ENCODE measurements at places on chromosomes 3 and 15.

- no peak for DNase-seq
These were observed 3.2 kb downstream of the DUOX1 start for GRCh38 chr15:45132844-45133560.

- no peak for DNase-seq
These were observed 836.5 kb downstream of the PDCD6IP start for GRCh38 chr3:34634939-34635338.

- no peak for DNase-seq
These were observed 1.0 kb upstream of the HTR3D start for GRCh38 chr3:184030536-184030935.

GRCh38 chr15:49610157-49610918, 10.3 kb downstream of the FAM227B start:
- DNase-seq, result no peak

DNA sequence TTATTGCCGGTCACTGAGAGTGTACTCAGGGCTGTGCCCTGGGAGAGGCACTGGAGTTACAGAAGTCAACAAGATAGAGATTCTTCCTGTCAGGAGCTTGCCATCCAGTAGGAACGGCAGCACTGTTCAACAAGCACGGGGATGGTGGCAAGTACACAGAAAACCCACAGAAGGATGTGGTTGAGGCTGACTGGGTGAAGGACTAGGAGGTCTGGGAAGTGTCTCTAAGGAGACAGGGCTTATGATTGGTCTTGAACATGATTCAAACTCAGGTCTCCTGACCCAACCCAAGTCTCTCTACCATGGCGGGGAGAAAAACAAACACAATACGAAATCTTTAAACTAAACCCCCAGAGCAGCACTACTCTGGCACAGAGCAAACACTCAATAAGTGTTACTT, 37.6 kb downstream of the ERICH6 start:
- no peak for DNase-seq

DNA sequence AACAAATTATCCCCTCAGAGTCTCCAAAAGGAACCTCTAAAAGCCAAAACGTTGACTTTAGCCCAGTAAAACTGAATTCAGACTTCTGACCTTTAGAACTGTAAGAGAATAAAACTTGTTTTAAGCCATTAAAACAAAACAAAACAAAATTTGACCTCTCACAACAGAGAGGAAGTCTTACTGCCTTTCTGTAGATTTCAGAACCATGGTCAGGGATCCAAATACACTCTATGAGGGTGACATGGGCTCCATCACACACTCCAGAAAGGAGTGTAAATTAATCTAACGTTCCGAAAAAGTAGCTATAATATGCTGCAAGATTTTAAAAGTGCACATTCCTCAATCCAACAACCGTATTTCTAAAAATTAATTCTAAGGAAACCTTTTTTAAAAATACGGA, 19.2 kb upstream of the RPL14 start:
- DNase-seq, result no peak

GRCh38 chr3:157104928-157105652, 54.9 kb downstream of the CCNL1 start:
- no peak for DNase-seq

DNA sequence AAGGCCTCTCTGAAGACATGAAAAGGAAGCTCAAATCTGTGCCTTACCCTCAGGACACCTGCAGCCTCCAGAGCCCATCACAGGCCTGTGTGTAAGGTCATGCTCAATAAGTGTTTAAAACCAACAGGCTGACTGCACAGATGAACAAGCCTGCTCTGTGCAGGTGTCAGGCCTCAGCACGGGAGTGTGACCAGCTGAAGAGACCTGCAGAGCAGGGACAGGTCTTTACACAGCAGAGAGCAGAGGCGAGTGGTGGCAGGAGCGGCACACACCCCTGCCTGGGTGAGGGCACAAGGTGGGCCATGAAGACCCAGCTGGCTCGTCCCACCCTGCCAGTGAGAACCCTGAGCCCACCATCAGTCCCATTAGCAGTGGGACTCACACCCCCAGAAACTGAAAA, 56.9 kb downstream of the ROPN1B start:
- no peak for DNase-seq

DNA sequence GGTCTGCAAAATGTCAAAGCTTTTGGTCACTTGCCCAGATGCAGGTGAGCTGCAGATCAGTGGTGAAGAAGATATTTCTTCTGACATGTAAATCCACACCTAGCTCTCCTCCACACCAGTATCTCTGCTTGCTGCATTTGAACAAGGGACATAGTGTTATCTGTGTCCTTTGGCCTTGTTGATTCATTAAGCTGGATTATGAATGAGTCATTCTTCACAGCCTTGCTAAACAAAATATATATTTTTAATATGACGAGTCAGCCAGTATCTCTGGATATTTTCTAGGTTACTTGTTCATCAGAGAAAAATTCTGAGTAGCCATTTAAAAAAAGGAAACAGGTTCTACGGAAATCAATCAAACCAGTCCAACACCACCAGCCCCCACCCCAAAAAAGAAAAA, 190.6 kb upstream of the ADAMTS9 start:
- DNase-seq, result no peak

DNA sequence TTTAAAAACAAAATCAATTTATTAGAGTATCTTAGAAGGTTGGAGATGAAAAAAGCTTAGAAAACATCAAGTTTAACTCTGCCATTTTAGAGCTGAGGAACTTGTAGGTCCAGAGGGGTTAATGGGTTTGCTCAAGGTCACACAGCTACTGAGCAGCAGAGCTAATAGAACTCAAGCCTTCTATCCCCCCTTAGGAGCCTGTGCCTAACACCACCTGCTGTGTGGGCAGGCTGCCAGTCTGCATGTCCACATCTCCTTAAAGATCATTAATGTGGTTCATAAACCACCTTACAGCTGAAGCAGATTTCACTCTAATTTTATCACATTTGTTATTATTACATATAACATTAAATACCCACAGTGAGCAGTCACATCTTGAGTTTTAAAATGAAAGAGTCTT, 14.1 kb upstream of the SLC35G2 start:
- DNase-seq, result no peak

DNA sequence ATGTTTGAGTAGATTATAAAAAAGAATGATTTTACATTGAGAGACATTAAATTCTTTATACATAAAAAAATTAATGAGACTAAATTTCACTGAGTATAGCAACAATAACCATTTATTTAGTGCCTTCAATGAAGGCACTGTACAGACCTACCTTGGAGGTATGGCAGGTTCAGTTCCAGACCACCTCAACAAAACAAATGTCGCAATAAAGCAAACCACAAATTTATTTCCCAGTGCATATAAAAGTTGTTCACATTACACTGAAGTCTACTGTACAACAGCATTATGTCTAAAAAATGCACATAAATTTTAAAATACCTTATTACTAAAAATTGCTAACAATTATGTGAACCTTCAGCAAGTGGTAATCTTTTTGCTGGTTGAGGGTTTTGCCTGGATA, 58.8 kb downstream of the SLC24A1 start:
- DNase-seq, result no peak

DNA sequence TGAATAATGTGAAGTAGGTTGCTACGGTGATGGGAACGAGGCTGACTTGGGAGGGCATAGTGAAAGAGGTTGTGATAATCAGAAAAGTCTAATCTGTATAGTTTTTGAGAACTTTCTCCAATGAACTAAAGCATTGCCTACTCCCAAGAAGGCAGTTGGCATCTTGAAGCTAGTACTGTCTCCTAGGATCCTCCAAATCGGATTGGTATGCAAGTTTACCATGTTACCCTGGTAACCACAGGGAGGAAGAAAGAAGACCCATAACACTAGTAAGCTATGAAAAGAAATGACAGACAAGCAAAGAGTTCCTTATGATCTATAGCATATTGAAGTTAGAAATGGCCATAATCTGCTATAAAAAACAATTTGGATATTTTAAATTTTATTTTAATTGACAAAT, 127.2 kb upstream of the SYNPR start:
- DNase-seq, result no peak

DNA sequence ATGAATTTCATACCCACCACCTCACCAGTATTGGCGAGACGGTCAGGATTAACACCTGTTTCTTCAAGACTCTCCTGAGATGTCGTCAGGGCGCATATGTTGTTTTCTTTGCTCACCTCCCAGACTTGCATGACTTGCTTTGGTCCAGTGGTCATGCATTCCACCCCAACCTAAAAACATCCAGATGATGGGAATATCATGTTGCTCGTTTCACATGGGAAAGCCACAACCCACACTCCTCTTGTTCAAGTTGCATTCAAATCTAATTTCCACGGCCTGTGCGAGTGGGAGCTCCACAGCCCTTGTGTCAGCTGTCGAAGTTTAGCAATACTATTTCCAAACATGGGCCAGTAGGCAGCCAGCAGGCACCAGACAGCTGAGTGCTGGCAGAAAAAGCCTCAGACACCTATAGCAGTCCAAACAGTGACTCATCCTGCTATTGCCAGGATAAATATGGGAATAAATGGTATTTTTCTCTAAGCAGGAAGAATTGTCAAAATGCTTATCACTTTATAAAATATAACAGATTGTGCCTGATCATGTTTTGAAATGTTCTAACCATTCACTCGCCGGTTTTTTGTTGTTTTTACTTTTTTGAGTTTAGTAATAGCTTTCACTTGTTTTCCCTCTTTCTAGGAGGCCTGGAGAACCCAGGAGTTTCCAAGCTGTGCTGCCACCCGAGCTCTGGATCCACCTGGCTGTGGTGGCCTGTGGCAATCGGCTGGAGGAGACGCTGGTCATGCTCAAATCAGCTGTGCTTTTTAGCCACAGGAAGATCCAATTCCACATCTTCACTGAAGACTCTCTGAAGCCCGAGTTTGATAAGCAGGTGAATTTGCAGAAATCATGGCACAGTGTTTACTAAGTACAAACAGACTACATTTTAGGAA, 20.1 kb downstream of the GXYLT2 start:
- DNase-seq, result no peak

GRCh38 chr15:75532413-75533250, 46.5 kb downstream of the PTPN9 start:
- DNase-seq, result no peak

DNA sequence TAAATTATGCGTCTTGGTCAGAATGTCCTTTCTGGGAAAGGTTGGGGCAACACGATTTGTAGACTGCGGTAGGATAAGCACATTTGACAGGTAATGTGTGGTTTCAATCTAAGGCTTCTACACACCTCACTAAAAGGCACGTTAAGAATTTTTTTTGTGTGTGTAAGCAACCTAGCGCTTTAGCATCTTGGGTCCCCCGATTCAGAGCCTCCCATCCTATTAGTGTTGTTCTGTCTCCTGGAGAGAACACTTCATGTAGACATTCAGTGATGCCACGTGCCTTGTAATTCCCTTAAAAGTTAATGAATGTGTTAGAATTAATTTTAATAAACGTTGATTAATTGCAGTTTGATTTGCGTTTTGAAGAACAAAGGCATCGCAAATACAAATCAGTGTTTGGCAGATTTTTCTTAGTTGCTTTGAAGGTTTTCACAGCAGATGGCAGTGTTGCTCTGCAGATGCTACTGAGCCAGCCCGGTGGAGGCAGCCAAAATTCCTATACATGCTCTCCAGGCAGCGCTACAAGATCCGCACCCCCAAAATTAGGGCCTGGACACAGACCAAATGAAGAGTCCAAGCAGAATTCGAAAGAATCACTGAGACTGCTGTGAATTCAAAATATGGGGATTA, 63.5 kb downstream of the OTOL1 start:
- DNase-seq, result no peak

- DNase-seq, result no peak
These were observed 74.7 kb downstream of the BTD start for GRCh38 chr3:15676259-15676658.
